ENCODE measurements at places on chromosomes 11 and 22. TPM values are rescaled to one million over a fixed set of nuclear protein-coding genes. Genes with fewer than 3 reads are reported as not detected.

- no peak for DNase-seq
These were observed 300.4 kb downstream of the TMEM135 start for GRCh38 chr11:87338046-87338639.

DNA sequence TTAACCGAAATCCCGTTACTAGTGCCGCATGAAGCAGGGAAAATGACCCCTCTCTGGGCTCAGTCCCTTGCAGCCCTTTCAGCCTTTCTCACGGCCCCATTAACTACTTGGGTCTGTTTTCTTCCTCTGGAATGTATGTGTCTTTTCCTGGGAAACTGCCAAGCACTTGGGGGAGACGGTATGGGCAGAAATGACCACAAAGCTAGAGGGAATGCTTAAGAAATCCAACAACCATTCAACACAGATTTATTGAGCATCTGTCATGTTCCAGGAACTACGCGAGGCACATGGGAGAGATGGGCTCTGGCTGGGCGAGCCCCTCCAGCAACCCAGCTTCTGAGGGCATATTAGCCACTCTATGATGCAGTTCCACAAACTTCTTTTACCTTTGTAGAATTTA lies 462.6 kb downstream of the BUD13 start:
- no peak for DNase-seq

- no peak for DNase-seq
These were observed 5.1 kb upstream of the ENDOD1 start for GRCh38 chr11:95084509-95084908.

BARX2 gene
- total RNA-seq = not detected

KRTAP5-7 gene
- not detected for total RNA-seq

DNA sequence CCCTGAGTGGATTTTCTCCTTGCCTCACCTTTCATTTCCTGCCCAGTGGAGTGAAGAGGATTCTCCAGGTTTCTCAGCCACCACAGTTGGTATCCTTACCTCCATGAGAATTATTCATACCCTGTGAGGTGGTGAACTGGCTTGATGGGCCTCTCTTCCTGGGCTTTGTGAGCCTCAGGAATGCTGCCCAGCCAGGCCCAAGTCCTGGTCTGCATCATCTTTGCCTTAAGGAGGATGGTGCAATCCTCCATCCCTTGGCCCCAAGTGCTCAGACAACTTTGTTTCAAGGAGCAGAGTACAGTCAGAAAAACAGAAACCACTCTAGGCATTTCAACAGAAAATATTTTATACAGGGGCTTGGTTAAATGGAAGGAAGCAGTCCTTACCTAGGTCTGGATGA lies 114.2 kb upstream of the CADM1 start:
- no peak for DNase-seq

GRCh38 chr11:30478923-30479322 lies 107.2 kb downstream of the MPPED2 start:
- DNase-seq = no peak

All from activated CD4-positive, alpha-beta T cell treated with anti-CD3 and anti-CD28 coated beads, Interleukin-2, amount 10 ng/mL, durations not matched to agents 7 days and 5 days (primary cell).